ENCODE measurements at places on chromosomes 16 and 17. TPM values are rescaled to one million over a fixed set of nuclear protein-coding genes. Genes with fewer than 3 reads are reported as not detected.

- H3K36me3 ChIP-seq: no peaks in the 10 kb centered on the region
- no peaks in the 10 kb centered on the region for H3K4me1 ChIP-seq
- no peak overlapping the region for H3K27ac ChIP-seq
- H3K27me3 ChIP-seq: peaks cover 38% of the 10 kb centered on the region
- peak; percentile 73 for DNase-seq
- peak overlapping the region; percentile 8 for H3K4me3 ChIP-seq
Observed at GRCh38 chr16:84423416-84423837, 55.1 kb downstream of the ATP2C2 start.

DNA sequence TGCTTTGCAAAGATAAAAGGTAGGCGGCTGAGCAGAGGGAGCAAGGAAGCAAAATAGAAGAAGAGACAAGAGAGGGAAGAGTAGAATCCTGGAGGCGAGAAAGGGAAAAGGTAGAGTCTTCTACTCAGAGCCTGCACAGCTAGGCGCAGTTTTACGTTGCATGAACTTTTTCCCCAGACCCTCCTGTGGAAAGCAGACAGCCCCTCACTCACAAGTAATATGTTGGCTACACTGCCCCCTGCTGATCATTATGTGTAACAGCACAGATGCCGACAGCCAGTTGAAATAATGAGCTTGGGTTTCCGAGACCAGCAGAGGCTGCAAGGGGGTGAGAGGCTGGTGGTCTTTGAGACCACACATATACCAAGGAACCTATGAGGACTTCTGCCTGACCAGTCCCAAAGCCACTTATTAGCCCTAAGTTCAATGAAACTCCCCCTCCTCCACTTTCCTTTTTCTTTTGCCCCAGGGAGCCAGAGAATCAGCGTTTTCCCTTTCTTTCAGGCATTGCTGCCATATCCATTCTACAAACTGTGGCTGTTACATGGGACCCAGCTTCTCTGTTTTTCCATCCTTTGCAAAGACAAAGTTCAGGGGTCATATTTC is 22.5 kb upstream of the CMTR2 start:
- no peaks in the 10 kb centered on the region for H3K4me1 ChIP-seq
- H3K4me3 ChIP-seq: no peak overlapping the region
- H3K36me3 ChIP-seq: no peaks in the 10 kb centered on the region
- no peak overlapping the region for H3K27ac ChIP-seq

- H3K4me3 ChIP-seq: no peak overlapping the region
- H3K36me3 ChIP-seq: no peaks in the 10 kb centered on the region
Observed at GRCh38 chr17:56715613-56716357, 117.9 kb downstream of the C17orf67 start.

Gene ADPRM
- 5.3 TPM for total RNA-seq

Gene CSH2
- total RNA-seq: not detected

Gene KRTAP1-5
- not detected for total RNA-seq

Gene PSMC5
- 161 TPM for total RNA-seq

Data from K562 (cell line).